ENCODE measurements at places on chromosomes 12 and 14. TPM values are rescaled to one million over a fixed set of nuclear protein-coding genes. Genes with fewer than 3 reads are reported as not detected.

GRCh38 chr12:57429473-57430111 is 1.3 kb downstream of the R3HDM2 start:
- no peak for DNase-seq

The KRT6C gene
- total RNA-seq = 0.28 TPM

- DNase-seq = no peak
Observed at GRCh38 chr12:125218952-125219351, 153.7 kb downstream of the AACS start.

DNA sequence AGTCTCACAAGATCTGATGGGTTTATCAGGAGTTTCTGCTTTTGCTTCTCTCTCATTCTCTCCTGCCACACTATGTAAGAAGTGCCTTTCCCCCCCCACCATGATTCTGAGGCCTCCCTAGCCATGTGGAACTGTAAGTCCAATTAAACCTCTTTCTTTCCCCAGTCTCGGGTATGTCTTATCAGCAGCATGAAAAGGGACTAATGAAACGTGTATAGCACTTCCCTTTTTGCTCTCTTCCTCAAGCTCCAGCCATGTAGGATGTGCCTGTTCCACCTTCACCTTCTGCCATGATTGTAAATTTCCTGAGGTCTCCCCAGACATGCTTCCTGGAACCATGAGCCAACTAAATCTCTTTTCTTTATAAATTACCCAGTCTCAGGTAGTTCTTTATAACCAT is 7.0 kb upstream of the CRACR2A start:
- DNase-seq = no peak

DNA sequence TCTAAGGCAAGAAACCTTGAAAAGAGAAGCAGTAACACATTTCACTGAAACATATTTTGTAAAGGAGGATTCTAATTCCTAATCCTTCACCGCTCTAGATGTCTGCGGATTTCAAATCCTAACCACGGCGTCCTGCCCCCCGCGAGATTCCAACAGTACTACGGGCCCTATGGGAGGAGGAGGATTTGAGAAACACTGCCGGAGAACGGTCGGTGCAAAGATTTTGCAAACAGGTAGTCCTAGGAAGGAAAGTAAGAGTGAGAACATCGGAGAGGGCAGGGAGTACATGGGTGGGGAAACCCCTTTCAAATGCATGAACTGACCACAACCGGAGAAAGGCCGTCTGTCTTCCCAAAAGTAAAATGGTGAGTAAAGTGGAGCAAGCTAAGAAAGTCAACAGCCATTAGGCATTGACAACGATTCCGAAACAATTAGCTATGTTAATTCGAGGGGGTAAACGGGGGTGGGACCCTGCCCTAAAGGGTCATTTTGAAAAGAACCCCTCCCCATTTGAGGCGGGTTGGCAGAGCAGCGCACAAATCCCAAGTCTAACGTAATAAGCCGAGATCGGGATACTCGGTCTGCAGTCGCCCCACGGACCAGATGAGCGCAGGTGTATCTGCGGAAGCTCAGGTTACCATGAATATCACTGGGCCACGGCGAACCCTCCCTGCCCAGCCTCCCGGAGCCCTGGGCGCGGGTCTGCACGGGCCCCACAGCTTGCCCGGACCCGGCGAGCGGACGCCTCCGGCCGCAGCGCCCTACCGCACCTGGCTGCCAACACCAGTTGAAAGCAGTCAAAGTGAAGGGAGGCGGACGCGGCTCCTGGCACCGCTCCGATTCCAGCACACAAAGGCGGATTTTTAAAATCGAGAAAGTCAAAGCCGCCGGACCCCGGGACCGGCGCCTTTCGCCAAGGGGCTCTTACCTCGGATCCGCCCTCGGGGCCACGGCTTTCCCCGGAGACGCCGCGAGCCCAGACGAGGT is 662 bp downstream of the EPS8 start:
- peak; percentile 30 for DNase-seq
